SW480 (cell line): ENCODE measurements at places on chromosomes 16 and 17.
A peak's percentile ranks its signal among the peaks of the same experiment; 100 is the strongest.

DNA sequence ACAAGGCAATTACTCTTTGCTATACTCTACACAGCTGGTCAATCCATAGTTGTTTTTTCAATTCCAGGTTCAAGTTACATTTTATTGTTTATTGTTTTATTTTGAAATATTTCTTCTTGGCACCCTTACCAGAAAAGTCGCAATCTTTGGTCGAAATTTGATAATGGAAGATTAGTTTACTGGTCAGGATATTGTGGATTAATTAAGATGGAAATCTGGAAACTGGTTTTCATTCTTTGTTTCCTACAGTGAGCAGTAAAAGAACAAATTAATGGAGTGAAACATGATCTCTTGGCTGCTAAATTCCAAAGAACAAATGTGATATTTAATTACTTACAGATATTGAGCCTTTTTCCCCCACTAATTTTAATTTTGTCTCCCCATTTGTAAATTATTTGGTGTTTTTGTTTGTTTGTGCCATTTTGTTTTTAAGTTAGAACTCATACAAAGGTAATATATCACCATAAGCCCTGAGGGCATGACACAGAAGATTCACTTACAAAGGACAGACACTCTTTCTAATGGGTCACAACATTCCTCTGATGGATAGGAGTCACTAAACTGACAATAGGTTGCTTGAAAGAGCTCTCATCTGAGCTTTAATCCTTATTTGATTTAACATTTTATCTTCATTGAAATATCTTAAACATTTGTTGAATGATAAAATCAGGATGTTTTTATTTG, 700.2 kb downstream of the KCNJ2 start:
- no peak for DNase-seq

- no peak for DNase-seq
These were observed 17.4 kb downstream of the CYB5D2 start for GRCh38 chr17:4160294-4160859.

DNA sequence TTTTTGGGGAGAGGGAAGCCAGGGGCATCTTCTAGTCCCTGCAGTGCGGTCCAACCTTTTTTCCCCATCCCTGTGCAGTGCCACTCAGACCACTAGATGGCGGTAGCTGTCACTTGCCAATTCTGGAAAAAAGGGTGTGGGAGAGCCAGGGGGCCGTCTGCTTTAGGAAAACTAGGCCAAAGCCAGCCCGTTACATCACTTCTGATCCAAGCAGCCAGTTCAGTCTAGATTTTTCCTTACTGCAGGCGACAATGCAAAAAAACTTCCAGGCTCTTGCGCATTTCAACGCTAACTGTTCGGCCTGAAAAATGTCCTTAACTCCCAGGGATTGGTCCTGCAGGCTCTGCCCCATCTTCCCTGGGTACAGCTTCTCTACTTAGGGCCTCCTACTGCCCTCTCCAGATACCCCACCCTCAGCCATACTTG, 69.2 kb upstream of the CES5A start:
- peak; percentile 23 for DNase-seq

DNA sequence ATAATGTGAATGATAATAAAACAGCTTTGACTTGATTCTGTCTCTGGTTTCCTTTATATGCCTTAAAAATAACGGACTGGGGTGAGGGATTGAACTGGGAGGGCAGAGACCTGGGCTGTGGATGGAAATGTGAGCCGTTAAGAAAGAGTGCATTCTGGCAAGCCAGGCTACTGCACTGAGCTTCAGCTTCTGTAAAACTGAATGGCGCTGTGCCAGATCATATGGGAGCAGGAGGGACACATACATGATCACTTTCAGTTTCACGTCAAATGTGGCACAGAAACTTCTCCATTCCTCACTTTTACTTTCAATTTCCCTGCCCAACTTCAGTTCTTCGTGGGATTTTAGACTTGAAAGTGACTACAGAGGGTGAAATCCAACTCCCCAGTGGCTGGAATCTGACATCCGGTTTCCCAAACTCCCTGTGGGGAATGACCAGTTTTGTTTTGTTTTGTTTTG, 1.1 kb downstream of the MT2A start:
- DNase-seq, result peak; percentile 78

DNA sequence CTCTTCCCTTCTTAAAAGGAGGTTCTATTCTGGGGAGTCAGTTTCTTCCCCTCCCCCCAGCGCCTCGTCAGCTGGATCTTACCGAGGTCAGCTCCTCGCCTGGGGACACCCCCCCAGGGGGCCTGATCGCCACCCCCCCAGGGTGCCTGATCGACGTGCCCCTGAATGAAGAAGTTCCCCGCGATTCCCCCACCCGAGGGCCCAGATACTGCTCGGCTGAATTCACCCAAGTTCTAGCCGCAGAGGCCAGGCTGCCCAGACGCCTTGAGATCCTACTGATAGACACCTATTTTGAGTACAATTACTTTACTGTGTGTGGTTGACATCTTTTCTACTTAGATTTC, 1.4 kb downstream of the RAB11FIP3 start:
- DNase-seq, result no peak

DNA sequence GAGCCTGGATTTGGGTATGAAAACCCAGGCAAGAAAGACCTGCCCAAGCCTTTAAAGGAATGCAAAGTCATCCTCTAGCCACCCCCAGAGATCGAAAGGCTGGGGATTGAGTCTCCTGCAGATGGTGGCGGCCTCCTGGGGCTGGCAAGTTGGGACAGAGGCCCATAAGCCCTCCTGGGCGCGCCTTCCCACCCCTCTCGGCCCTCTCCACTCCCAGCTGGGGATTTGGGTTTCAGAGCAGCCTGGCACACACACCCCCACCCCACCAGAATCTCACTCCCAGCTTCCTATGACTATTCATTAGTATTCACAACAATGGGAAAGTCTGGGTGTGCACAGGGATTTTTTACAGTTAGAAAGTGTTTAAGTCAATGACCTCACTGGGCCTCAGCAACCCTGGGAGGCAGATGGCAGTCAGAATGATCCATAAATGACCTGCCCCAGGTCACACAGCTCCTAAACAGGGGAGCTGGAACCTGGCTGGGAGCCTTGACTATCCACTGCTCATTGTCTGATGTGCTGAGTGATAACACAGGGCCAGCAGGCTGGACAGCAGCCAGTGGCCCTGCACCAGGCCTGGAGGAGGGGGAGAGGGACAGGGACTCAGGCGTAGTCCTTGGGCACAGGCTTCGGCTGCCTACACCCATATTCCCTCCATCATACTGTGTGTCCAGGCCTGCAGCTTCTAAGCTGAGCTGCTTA, 12.1 kb downstream of the NHERF1 start:
- DNase-seq, result no peak

GRCh38 chr16:67236563-67237395, 9.8 kb downstream of the TMEM208 start:
- peak; percentile 35 for DNase-seq

DNA sequence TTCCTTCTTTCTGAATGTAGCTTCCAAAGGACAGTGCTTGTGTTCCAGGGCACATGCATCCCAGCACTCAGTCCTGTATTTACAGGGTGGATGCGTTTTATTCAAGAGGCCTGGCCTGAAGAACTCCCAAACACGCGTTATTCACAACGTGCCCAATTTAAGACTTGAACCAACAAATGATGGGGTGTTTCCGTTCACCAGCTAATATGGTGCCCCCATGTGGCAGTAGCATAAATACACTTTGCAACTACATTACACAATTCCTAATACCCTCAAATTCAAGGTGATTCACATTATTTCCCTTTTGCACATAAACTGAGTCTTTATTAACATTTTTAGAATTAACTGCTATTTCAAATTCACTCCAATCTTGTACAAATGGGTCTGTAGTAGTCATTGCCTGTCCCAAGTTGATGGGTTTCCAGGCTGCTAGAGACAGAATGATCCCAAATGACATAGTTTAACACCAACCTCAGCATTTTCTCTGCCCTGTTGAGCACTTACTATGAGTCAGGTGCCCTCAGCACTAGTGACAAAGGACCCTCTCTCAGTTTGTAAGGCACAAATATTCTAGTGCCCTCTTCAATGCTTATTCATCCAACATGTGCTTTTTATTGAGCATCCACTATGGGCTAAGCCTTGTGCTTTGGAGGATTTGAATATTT, 26.9 kb downstream of the HSD17B2 start:
- DNase-seq, result peak; percentile 10

- DNase-seq, result no peak
These were observed 26.7 kb downstream of the FA2H start for GRCh38 chr16:74747716-74748615.

- DNase-seq, result peak; percentile 75
These were observed 1.2 kb upstream of the MPRIP start for GRCh38 chr17:17041018-17041521.

DNA sequence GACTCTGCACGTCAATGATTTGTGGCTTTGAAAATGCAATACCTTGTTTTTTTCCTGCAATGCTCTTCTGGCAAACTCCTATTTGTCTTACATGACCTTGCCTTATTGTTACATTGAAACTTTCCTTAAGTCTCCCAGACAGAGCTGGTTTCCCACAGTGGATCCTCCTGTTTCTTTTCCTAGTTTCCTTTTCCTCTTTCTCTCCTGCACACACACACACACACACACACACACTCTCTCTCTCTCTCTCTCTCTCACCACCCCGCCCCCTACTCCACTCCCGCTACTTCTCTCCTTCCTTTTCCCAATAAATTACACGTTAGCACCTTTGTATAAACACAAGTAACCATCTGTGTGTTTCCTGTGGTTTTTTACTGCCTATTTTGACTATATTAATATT, 2.3 kb downstream of the ORC6 start:
- DNase-seq, result no peak

- DNase-seq, result no peak
These were observed 26.9 kb downstream of the POLR2A start for GRCh38 chr17:7511108-7511507.

GRCh38 chr16:85567101-85567866, 45.8 kb upstream of the GSE1 start:
- peak; percentile 51 for DNase-seq

DNA sequence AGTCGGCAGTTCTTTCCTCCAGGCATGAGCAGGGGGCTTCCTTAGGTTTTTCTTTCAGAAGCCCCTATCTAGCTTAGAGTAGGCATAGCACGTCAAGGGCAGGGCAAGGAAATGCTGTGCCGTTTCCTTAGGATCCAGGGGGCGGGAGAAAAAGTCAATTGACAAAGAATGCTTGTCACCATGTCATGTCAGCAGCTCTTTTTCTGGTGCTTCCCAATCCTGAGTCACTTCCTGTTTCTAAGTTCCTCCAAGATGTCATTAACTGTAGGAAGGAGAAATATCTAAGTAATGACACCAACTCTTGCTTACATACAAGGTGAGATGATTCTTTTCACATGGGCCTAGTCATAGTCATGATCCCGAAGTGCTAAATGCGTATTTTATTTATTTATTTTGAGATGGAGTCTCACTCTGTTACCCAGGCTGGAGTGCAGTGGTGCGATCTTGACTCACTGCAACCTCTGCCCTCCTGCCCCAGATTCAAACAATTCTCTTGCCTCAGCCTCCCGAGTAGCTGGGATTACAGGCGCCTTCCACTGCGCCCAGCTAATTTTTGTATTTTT, 35.2 kb downstream of the GJC1 start:
- DNase-seq, result peak; percentile 64

GRCh38 chr17:45301674-45302073, 15.1 kb downstream of the MAP3K14 start:
- no peak for DNase-seq

DNA sequence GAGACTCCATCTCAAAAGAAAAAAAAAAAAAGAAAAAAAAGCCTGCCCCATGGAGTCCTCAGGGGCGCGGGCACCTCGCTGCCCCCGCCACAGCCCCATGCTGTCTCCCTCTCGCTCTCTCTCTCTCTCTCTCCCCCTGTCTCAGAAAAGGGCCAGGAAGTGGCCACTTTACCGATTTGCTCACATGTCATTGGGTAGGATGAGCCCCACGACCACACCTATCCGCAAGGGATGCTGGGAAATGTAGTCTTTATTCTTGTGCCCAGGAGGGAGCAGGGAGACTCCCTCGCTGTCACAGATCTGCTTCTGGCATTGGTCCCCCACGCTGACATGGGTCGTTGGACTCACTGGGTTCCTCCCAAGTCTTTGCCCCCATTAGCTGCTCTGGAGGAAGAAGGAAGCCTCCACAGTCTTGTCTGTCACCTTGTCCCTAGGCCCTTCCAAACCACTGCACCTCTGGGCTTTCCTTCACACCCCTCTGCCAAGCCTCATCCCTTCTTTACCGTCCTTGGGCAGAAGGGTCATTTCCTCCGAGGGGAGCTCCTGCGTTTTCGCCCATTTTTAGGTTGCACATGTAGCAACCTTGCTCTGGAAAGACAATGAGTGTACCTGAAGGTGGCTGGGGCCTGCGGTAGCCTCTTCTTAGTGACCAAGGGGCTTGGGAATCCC, 6.9 kb upstream of the GJD3 start:
- peak; percentile 22 for DNase-seq

DNA sequence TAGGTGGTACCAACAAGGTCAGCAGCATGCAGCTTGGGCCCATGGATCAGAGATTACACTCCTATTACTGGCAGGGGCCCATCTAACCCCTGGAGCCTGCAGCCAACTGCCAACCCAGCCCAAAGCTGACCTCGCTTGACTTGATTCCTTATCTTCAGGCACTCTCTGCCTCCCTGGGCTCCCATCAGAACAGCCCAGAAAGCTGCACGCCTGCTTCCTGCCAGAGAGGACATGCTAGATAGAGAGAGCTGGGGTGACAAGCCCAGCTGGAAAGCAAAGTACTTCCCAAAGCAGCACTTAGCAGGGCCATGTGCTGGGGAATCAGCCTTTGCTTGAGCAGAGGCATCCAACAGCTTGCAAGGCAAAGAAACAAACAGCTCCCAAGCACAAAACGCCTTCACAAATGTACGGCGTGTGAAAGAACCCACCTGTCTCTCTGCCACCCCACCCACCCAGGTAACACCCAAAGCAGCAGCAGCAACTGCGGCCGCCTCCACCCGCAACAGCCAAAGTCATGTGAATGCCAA, 74.2 kb upstream of the NLK start:
- DNase-seq, result no peak

- DNase-seq, result no peak
These were observed 66.9 kb downstream of the CYTH1 start for GRCh38 chr17:78715000-78715771.

DNA sequence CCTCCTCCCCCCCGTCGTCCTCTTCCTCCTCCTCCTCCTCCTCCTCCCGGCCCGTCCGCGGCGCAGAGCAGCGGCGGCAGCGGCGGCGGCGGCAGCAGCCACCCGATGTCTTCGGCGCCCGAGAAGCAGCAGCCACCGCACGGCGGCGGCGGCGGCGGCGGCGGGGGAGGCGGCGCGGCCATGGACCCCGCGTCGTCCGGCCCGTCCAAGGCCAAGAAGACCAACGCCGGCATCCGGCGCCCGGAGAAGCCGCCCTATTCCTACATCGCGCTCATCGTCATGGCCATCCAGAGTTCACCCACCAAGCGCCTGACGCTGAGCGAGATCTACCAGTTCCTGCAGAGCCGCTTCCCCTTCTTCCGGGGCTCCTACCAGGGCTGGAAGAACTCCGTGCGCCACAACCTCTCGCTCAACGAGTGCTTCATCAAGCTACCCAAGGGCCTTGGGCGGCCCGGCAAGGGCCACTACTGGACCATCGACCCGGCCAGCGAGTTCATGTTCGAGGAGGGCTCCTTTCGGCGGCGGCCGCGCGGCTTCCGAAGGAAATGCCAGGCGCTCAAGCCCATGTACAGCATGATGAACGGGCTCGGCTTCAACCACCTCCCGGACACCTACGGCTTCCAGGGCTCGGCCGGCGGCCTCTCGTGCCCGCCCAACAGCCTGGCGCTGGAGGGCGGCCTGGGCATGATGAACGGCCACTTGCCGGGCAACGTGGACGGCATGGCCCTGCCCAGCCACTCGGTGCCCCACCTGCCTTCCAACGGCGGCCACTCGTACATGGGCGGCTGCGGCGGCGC, at the start of gene FOXF1:
TSS of gene FOXF1 (plus strand) at position 63 of the 797 bp plus-strand sequence. CDS start at position 106, 43 bp downstream.
- no peak for DNase-seq

- DNase-seq, result no peak
These were observed 108.8 kb downstream of the ELAC2 start for GRCh38 chr17:12909046-12909445.
